ENCODE measurements at places on chromosomes 7 and 10.

DNA sequence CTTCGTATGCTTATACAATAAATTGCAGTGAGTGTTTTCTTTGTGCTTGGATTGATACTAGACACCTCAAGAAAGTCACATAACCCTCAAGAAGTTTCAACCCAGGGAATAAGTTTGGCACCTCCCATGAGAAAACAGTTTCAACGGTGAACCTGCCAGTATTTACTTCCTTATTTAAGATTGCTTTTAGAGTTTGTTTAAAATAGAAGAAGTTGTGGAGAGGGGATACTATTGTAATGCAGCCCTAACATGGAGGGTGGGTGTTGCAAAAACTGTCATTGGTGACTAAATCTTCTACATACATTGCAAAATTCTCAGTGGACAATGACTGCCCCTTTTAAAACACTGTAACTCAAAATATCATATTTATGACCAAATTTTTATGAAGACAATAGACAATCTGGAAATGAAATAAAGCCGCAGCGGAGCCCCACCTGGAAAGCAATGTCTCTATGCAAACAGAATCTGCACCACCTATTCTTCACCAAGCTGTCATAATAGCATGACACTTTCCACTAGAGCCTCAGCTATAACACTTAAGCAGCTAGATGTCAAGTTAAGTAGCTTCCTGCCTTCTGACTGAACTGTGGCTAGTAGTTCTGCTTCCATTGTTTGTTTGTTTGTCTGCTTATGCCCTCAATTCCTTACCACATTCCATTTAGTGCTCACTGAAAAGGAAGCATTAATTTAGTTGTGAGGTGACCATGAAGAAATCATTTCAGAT, 98.2 kb downstream of the MDFIC start:
- no peak for DNase-seq

- DNase-seq, result no peak
Observed at GRCh38 chr10:129568583-129569344, 101.7 kb downstream of the MGMT start.

- no peak for DNase-seq
Observed at GRCh38 chr10:67225226-67225625, 299.4 kb downstream of the LRRTM3 start.

GRCh38 chr7:98862203-98862602, 7.6 kb downstream of the TMEM130 start:
- DNase-seq, result no peak

DNA sequence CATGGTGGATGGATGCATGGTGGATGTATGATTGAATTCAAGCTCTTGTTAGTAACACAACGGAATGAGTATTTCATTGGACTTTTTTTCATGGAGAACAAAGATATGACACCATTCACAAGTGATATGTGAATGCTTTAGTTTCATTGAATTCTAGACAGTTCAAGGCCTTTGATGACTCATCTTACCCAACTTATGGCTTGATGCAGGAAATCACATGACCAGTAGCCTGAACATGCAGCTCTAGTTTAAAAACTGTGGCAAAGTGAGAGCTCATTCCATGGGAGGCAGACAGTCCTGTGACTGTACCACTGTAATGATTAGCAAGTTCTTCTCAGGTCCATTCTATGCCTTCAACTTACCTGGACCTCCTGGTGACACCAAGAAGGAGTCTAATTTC, 1239.3 kb downstream of the TYW1 start:
- no peak for DNase-seq

DNA sequence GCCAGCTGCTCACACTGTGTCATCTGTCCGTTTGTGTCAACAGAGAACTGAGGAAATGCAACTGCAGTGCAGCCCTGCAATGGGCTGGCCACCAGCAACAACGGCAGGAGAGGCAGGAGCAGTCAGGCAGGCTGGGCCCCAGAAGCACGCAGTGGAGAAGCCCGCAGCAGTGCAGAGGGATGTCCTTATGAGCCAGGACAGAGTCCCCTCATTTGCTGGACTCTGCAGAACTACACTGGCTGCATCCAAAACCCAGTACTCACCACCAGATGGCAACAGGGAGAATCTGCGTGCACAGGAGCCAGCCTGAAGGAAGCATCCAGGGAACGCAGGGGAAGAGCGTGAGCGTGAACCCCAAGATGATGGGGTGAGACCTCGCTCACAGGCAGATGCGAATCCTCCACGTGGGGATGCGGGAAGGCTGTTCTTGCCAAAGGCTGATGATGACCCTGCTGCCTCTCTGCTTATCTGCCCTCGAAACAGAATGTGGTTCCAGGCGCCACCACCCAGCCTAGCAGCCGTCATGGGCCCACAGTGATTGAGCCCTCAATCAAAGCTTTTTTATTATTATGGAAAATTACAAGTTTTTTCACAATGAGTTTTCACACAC, 232.1 kb downstream of the PTPRN2 start:
- DNase-seq, result no peak

DNA sequence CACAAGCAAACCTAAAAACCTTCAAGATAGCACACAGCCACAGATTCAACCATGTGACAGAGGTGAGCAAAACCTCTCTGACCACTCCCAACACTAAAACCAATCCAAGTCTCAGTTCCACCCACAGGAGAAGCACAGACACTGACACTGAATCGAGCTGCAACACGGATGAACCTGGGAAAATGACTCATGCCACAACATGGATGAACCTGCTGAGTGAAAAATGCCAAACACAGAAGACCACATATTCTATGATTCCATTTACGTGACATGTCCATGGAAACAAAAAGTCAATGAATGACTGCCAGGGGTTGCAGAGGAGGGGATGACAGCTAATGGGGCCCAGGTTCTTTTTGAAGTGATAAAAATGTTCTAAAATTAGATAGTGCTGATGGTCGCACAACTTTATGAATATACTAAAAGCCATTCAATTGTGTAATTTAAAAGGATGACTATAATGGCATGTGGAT, 22.0 kb downstream of the CYTH3 start:
- no peak for DNase-seq

- no peak for DNase-seq
Observed at GRCh38 chr10:37535459-37536246, 321.8 kb downstream of the ZNF248 start.

DNA sequence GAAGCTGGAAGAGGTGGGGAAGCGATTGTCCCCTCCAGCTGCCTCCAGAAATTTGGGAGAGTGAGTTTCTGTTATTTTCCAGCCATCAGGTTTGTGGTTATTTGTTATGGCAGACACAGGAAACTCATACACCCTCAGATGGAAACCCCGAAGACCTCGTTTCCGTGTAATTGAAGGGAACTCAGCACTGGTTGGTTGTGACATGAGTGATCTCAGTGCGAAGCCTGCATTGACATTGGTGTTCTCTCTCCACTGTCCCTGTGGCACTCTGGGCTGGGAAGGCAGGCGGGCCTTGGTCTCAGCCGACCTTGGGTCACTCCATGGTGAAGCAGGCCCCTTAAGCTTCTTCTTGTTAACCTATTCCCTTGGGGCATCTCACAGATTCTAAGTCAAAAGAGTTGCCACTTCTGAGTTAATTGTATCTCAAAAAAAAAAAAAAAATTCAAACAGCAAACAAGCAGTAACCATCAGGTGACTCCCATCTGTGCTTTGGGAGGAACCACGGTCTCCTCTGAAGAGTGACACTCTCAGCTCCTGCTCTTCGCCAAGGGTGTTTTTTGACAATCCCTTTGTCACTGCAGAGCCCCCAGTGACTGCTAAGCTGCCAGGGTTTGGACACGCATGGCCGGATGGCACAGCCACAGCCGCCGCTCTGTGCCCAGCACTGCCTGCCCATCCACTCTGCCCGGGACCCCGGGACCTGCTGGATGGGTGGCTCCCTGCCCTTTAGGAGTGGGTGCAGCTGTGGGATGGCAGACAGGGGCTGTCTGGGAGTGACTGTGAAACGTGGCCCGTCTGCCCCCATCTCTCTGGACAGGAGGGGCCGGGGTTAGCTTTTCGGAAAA, 233.6 kb downstream of the PRPF18 start:
- DNase-seq, result no peak

- no peak for DNase-seq
Observed at GRCh38 chr7:20593501-20593900, 22.0 kb upstream of the ABCB5 start.

DNA sequence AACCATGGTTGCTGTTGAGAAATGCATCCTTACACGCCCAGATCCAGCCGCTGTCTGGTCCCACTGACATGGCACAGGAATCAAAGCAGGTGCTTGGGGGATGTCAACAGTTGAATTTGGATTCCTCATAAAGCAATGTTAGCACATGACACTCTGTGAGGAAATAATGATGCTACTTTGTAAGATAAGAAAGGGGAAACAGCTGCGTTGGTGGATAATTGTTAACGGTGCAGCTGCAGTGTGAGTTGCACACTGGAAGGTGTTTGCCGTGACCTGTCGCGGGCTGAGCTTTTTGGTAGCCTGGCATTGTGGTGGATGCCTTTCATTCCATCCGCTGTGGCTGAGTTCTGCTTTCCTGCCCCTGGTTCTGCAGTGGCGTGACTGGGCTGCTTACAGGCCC, 113.9 kb downstream of the MGMT start:
- DNase-seq, result no peak

GRCh38 chr7:27944643-27945042, 204.7 kb downstream of the TAX1BP1 start:
- peak; percentile 27 for DNase-seq

DNA sequence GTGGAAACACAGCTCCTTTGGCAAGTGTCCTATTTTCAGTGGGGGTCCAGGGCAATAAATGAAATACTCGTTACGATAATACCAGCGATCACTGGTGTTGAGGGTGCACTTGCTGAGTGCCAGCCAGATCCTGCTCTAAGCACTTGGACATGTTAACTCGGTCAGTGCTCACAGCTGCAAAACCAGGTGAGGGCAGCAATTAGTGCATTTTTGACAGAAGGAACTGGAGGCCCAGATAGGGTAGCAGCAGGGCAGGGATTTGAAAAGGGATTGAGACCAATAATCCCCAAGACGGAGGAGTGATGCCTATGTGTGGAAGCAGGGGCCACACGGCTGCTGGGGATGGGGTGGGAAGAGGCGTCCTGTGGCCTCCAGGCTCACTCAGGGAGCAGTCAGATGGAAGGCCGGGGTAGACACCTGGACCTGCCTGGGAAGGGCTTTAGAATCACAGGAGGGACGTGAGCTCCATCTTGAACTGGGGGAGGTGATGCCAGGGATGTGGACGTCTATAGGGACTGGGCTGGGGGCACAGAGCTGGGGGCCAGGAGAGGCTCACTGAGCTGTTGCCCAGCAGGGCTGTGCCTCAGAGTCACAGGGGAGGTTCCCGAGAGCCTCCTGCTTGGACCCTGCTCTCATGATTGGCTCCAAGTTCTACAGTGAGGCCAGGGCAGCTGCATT, 14.3 kb downstream of the PTPRE start:
- no peak for DNase-seq

- no peak for DNase-seq
Observed at GRCh38 chr10:3874990-3875841, 90.2 kb upstream of the KLF6 start.

GRCh38 chr7:84025332-84025927, 169.2 kb downstream of the SEMA3A start:
- no peak for DNase-seq

DNA sequence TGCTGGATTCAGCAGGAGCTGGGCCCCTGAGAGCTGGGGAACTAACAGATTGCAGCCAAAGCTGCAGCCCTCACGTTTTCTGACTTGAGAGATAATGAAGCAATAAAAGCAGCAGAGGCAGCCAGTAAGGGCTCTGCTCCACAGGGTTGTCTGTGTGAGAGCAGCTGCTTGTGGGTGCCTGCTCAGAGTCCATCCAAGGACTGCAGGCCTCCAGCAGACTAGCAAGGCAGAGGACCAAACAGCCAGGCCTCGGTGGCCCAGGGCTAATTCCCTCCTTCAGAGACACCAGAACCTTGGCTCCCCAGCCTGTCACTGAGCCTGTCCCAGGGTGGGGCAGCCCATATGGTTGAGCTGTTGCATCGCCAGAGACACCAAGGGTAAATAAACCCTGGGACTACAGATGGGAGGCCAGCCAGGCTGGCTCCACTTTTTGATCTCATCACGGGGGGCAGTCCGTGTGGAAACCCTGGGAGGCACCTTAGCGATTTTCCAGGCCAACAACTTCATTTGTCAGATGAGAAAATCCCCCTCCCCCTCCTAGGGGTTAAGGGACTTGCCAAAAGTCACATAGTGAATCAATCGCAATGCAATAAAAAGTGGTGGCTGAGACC, 229.2 kb downstream of the WDR11 start:
- no peak for DNase-seq

GRCh38 chr10:11876805-11877590, 53.8 kb downstream of the PROSER2 start:
- no peak for DNase-seq

DNA sequence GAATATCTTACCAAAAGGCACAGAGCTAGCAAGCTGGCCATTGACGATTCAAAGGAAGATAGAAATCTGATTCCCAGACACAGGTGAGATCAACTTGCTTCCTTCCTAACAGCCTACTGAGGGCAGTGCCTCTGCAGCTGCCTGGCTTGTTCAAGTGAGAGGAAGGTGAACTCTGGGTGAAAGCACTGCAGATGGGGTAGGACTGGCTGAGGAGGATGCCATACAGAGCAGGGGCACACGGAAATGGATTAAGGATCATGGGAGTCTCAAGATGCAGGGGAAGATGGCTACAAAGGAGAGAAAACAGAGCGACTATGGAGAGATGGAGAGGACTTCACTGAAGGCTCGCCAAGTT, 34.4 kb upstream of the GPAM start:
- no peak for DNase-seq

DNA sequence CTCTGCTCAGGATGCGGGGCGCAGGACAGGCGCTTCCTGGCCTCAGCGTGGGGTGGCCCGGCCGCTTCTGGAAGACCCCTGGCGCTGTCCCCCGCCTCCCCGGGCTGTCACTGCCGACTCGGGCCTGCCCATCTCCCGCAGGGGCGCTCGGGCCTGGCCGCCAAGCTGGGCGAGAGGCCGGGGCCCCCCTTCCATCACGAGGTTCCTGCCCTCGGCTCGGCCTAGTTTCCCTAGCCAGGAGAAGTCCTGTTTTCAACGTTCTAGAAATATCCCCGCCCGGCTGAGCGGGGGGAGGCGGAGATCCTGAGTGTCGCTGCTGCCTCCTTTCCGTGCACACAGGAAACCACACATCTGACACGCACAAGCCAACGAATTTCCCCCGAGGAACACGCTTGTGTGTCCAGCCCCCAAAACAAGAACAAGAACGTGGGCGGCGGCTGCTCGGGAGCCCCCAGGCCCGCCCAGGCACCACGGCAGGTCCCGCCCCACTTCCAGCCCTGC, 33.7 kb downstream of the AP5Z1 start:
- DNase-seq, result no peak

DNA sequence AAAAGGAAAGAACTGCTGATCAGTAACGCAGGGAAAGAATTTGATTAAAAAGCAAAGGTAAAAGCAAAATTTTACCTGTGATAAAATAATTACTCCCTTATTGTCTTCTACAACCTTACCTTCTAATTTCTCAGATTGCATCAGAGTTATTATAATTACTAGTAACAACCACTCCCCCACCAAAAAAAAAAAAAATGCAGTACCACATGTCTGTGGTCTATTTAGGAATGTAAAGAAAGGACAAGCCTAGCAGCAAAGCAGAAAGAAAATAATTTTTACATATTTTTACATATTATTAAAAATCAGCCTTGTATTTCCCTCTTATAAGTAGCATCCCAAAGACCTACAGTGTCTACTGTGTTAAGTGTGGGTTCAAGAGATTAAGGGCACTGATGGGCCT, 430.4 kb downstream of the TFEC start:
- no peak for DNase-seq
